ENCODE measurements at places on chromosomes 2 and 18.

DNA sequence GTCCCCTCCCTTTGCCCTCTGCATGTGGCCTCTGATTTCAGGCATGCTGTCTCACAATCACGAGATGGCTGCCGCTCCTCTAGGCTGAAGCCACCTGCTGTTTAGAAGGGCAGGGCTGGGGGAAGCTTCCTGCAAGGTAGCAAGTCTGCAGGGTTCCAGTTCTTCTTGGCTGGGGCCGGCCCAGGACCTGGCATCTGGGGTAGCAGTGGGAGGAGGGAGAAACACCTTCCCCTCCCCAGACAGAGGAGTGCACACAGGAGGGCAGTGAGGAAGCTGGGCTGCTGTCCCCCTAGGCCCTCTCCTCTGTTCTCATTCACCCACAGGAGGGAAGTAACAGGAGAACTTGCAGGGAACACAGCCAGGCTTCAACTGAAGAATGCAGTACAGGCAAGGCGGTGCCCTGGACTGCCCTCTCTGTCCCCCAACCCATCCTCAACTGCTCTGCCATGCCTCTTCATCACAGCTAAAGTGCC is 345.9 kb upstream of the HS6ST1 start:
- DNase-seq: no peak

DNA sequence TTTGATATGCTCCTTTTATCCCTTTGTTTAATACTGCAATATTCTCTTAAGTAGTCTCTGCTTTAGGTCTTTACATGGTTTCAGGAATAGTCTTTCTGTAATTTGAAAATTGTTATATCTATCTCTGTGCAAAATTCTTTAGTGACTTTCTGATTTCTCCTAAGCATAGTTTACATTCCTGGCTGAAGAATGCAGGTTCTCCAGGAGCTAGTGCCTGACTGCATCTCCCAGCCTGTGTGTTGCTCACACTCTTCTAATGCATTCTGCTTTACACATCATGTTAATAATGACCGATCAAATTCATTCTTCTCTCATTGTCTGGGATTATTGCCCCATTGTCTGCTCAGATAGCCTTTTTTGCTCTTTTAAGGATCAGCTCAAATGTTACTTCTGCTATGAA is 1349.2 kb downstream of the DSC3 start:
- DNase-seq: no peak

GRCh38 chr2:165376571-165376975 is 92.9 kb upstream of the CSRNP3 start:
- no peak for DNase-seq

DNA sequence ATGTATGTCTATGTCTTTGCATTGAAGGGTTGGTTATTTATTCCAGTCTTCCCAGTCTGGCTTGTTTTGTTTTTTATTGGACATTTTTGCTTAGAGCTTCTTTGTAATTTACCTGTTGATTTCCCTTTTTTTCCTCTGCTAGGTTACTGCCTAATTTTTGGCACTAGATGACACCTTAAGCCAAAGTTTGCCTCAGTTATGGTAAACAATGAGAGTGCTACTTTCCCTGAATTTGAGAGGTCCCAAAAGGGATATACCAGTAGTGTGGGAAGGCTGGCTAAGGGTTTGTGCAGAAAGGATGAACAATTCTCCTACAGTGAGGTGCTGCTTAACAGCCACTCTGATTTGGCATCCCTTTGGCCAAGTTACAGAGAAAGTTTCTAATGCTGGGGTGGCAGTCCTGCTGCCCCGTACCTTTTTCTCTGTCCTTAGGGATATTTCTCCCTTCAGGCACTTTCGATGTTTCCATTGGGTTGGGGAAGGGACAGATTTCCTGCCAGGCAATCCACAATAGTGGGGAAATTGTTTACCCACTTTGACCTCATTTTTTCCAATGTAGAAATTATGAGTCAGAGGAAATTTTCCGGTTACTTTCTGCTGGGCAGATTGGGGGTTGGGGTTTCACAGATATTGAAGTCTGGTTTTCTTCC is 354.9 kb downstream of the PTPRM start:
- no peak for DNase-seq

- no peak for DNase-seq
Observed at GRCh38 chr2:46066116-46066515, 231.1 kb upstream of the EPAS1 start.

DNA sequence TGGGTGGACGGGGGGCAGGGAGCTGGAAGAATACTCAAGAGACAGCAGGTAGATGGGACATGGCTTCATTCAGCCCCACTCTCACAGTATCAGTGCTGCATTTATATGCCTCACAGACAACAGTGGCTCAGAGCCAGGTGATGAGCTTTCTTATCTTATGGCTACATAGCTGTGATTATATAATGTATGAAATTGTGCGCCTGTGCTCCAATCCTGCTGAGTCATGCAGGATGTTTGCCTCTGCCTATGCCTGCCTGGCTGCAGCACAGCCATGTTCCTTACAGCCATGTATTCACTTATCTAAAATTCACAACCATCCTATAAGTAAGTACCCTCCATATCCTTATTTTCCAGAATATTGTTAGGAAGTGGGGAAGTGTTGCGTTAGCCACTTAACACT is 37.7 kb upstream of the RNF103 start:
- no peak for DNase-seq
